Bone marrow (tissue), 2 donors: ENCODE measurements at places on chromosomes 4 and X.

- DNase-seq, result no peak
Measured at GRCh38 chr4:149077181-149077580, 635.0 kb upstream of the NR3C2 start.

DNA sequence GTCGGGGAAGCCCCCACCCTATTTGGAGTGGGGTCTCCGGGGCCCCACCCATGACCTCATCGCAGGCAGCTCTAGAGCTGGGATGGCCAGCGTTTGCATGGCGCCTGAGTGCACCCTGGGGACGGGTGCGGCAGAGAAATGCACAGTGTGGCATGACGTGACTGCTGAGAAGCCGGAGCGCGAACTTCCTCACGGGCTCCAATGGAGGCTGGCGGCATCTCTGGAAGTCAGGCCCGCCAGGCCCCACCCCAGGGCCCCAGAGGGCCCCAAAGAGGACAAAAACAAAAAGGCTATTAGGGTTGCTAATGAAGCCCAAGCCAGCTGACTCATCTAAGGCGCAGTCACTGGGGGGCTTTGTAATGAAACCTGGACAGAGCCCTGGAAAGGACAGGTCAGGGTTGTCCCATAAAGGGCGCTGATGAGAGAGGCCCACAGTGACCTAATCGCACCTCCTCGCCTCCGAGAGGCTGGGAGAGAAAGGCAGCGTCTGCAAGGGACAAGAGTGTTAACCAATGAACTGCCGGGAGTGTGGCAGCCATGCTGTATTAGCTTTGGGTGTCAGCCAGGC, 86.0 kb upstream of the C1QTNF7 start:
- DNase-seq, result no peak

DNA sequence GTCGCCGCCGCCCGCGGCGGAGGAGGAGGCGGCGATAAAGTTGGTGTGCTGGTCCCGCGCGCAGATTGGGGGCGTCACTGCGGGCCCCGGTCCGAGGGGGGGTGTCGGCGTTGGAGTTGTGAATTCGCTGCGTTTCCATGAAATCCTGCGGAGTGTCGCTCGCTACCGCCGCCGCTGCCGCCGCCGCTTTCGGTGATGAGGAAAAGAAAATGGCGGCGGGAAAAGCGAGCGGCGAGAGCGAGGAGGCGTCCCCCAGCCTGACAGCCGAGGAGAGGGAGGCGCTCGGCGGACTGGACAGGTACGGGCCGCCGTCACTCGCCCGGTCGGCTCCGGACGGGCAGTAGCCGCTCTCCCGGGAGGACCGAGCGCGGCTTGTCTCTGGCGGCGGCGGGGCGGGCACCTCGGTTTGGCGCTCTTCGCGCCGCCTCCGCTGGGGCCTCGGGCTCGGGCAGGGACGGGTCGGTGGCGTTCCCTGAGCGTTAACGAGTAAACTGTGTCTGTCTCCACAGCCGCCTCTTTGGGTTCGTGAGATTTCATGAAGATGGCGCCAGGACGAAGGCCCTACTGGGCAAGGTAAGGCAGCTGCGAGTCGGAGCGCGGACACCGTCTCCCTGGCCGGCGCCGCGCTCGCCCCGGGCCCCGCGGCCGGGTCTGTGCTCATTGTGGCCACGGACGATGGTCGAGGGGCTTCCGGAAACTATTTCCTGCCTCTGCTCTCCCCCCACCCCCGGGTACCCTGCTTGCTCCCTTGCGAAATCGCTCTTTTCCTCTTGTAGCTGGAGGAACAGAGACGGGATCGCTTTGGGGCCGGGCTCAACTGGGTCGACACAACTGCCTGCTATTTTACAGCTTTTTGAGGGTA, 658 bp downstream of the KDM6A start:
- DNase-seq, result peak; percentile 53

- no peak for DNase-seq
Measured at GRCh38 chrX:66625525-66625924, 13.4 kb downstream of the EDA2R start.

- no peak for DNase-seq
Measured at GRCh38 chr4:125266901-125267604, 47.7 kb upstream of the FAT4 start.

DNA sequence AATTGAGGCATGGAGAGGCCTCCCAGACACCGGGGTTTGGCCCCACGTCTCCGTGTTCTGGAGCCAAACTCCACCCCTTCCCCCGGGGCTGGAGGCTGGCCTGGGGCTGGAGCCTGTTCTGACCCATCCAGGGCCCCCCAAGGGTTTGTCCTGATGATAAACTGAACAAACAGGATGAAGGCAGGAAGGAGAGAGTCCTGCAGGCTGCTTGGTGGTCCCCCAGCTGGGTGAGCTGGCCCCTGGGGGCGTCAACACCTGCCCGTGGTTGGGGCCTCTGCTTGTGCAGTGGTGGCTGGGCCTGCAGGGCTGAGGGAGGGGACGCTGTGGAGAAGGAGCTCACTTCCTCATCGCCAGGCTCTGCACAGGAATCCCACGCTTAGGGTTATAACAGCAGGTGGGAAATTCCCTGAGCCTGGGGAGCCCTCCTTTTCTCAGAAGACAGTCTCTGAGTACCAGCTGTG, 2.3 kb downstream of the SH3TC1 start:
- peak; percentile 20 for DNase-seq

DNA sequence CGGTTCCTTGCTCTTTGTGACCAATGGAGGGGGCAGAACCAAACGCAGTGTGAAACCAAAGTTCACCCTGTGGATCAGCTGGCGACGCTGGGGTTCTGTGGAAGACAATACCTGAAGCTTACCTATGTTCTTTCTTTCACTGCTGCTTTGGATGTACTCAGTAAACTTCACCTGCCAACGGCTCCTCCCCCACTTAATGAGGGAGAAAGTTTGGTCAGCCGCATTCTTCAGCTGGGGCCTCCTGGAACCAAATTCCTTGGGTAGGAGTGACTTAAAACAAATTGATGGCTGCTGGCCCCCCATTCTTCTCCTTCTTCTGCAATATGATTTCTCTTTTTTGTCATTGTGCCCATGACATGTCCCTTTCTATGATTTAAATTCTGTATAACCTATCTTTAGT, 282.4 kb downstream of the ANK2 start:
- DNase-seq, result no peak

- DNase-seq, result no peak
Measured at GRCh38 chr4:97370568-97370967, 772.7 kb downstream of the STPG2 start.

DNA sequence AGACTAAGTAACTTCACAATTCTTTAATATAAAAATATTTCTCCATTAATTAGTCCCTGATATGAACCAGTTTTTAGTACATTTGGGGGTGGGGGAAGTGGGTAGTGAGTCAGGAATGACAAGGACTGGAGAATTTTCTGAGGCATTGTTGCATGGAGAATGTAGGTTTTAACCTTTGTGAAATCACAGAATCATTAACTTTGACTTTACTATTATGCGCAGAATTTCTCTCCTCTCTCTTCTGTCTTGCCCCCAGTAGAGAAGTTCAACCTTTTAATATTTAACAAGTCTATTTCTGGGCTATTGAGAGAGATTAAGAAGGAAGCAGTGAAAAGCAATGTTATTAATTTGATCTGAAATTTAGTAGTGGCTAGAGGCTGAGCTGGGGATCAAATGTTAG, 597.0 kb downstream of the PCDH18 start:
- DNase-seq, result no peak

- no peak for DNase-seq
Measured at GRCh38 chr4:56648021-56648823, 32.9 kb downstream of the HOPX start.

DNA sequence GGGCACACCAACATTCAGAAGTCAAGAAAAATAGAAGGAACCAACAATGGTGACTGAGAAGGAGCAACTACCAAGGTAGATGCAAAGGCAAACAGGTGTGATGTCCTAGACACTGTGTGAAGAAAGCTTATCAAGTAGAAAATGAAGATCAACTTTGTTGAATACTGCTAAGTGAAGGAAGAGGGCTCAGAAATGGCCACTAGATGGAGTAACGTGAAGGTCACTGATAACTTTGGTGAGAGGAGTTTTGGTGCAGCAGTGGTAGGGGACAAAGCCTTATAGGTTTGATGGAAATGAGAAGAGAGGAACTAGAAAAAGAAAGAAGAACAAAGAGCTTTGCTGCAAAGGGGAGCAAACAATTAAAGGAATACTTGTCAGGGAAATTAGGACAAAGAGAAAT, 23.5 kb downstream of the OTC start:
- DNase-seq, result peak; percentile 2

- peak; percentile 53 for DNase-seq
Measured at GRCh38 chrX:119468551-119469312, 488 bp downstream of the SLC25A5 start.

- DNase-seq, result no peak
Measured at GRCh38 chrX:47859686-47860085, 23.0 kb downstream of the ZNF81 start.

GRCh38 chr4:147582386-147583060, 34.7 kb upstream of the TMEM184C start:
- DNase-seq, result no peak
